HuH-7.5 (cell line): ENCODE measurements at places on chromosomes 13 and 19.

DNA sequence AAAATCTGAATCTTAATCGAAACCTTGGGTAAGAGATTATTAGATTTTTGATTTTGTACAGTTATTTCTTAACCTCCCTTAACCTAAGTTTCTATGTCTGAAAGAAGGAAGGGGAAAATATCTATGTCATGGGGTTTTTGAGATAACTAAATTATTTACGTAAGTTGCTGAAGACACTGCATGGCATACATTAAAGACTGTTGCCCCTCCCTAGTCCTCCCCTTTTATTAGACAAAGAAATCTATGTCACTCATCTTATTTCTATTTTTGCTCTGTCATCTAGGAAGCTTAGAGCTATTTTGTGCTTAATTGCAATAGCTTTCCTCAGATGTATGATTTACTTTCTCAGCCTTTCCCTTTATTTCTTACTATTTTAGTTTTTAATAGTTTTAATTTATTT is 15.0 kb downstream of the COG6 start:
- DNase-seq, result no peak

DNA sequence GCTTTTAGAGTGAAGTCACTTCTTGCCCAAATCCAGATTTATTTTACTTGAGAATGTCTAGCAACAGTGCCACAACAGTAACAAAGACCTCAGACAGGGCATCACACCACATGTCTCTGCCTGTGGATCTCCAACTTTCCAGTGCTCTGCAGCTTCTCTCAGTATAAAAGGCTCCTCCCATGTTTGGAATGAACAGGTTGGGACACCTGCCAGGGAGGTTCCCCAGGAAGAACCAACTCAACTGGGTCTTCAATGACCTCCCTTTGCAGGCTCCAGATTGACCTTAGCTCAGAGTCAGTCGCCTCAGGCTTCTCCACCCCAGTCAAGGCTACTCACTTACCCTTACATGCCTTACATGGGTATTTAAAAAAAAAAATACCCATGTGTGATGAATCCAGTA is 3.4 kb downstream of the ZNF823 start:
- no peak for DNase-seq

DNA sequence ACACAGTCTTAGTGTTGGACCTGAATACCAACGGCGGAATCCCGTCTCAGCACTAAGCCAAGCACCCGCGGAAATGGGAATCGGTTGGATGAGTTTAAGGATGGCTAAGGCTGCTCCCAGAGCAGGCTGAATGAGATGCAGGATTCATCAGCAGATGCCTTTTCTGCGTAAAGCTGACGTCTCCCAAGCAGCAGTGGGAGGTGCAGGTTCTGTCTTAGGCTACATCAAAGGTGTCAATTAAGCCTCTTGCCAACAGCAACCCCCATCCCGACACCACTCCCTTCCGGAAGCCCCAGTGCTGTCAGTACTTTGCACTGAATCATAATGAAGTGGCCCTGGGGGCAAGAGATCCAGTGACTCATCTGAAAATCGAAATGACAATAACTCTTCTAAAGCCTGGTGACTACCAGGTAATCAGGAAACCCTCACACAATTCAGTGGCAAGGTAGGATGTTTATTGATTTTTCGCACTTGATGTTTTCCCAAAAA is 275.6 kb downstream of the DCLK1 start:
- DNase-seq, result no peak

DNA sequence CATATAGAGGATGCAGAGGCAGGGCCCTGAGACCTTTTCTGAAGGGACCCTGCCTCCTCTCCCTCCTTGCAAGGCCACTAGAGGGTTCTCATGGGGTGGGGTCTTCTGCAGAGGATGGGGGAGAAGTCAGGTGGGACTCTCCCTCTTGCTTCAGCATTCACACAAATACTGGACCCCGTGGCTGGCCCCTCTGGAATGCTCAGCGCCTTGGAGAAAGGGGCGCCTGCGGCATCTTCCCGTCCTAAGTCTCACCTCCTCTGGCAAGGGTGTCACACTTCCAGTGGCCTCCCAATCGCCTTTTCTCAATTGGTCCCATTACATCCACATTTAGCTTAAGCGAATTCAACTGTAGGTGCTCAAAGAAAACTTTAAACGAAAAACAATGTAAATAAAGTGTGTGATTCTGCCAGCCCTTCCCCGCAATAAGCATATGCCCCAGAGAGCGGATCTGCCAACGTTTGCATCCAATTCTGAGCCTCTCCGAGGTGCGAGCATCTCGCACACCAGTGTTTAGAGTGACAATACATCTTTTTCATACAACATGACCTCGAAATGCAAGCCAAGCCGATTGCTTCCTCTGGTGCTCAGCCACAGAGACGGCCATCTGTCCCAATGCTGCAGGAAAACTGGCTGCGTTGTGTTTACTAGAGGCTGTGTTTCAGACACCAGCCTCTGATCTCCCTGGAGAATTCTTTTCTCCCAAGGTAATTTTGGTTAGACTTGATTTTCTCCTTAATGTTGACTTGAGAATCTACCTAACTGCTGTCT is 69.1 kb upstream of the WASF3 start:
- no peak for DNase-seq

DNA sequence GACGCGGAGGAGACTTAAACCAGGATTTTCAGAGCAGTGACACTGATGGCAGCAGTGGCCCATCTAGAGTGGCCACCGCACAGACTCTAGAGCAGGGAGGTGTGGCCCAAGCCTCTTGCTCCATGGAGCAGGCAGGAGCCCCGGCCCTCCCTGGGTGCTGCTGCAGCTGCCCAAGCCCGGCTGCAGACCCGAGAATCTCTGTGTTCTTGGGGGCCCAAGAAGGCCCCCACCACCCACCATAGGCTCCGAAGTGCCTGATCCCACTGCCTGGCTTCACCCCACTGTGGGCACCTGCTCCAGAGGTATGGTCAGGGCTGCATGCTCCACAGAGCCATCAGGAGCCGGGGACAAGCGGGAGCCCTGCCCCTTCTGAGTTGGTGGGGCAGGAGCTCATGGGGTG is 36.1 kb downstream of the CEP89 start:
- no peak for DNase-seq

- no peak for DNase-seq
Observed at GRCh38 chr13:46137627-46138317, 32.9 kb upstream of the CPB2 start.

- no peak for DNase-seq
Observed at GRCh38 chr19:29531458-29532025, 5.7 kb downstream of the VSTM2B start.

DNA sequence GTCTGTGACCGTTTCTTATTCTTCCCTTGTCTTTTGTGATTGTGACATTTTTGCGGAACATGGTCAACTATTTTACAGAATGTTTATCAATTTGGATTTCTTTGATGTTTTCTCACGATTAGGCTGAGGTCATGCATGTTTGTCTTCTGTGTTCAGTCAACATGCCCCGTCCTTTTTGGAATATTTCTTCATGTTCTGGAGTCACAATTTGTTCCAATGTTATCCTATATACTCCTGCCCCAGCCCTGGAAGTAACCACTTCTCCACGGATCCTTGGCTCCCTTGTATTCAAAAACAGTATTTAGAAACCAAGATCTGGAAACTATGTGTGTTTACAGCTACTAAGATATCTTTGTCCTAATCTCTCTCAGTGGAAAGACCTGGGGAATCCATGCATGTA is 9.6 kb downstream of the CARD8 start:
- no peak for DNase-seq

- DNase-seq, result no peak
Observed at GRCh38 chr19:18205200-18205892, 1.5 kb upstream of the RAB3A start.

DNA sequence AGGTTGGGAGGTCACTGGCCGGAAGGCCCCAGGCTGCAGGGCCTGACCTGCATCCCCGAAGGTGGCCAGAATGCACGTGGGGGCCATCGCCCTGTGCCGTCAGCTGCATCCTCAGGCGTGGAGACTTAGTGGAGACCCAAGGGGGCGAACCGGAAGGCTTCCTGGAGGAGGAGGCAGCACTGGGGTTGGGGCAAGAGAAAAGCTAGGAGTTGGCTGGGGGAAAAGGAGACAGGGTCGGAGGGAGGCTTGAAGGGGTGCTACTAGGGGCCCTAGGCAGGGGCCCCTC is 1.4 kb upstream of the YJEFN3 start:
- no peak for DNase-seq

DNA sequence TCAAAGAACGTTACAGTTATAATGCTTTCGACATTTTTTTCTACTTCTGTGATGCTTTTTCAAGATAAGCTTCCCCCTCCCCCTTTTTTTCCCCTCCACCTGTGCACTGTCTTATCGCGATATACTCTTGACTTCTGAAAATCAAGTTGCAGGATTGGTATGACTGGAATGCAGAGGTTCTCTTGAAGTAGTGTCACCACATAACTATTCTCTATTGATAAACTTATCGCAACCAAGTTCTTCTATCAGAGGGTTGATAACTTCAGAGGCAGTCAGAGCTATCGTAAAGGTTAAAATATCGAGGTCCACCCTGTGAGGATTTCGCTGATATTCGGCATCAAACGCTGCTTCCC is 820 bp downstream of the EID2 start:
- peak; percentile 60 for DNase-seq

GRCh38 chr19:13262450-13262849 is 112.2 kb downstream of the IER2 start:
- peak; percentile 66 for DNase-seq

DNA sequence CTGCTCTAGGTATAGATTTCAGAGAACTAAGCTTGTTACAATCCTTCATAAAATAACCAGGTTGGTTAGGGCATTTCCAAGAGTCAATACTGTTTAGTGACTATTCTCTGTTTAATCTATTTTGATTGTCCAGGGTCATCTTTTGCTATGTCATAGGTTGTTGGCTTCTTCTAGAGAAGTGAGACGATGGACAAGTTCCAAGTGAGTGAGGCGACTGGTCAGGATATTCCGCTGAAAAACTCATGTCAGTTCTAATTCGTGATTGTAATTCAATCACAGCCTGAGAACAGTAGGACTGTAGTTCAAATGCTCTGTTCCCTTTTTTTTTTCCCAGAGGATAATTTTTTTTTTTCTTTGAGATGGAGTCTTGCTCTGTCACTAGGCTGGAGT is 15.8 kb upstream of the ALOX5AP start:
- DNase-seq, result no peak

GRCh38 chr19:48509467-48510194 is 2.0 kb downstream of the LMTK3 start:
- DNase-seq, result peak; percentile 15

- no peak for DNase-seq
Observed at GRCh38 chr13:78045916-78046315, 127.3 kb upstream of the EDNRB start.
